ENCODE measurements at places on chromosomes 5 and 9. TPM values are rescaled to one million over a fixed set of nuclear protein-coding genes. Genes with fewer than 3 reads are reported as not detected.

GRCh38 chr9:92160786-92161185 is 45.6 kb upstream of the SPTLC1 start:
- H3K27ac ChIP-seq: no peak overlapping the region
- H3K36me3 ChIP-seq: no peaks in the 10 kb centered on the region
- no peaks in the 10 kb centered on the region for H3K27me3 ChIP-seq
- H3K4me3 ChIP-seq: no peak overlapping the region

DNA sequence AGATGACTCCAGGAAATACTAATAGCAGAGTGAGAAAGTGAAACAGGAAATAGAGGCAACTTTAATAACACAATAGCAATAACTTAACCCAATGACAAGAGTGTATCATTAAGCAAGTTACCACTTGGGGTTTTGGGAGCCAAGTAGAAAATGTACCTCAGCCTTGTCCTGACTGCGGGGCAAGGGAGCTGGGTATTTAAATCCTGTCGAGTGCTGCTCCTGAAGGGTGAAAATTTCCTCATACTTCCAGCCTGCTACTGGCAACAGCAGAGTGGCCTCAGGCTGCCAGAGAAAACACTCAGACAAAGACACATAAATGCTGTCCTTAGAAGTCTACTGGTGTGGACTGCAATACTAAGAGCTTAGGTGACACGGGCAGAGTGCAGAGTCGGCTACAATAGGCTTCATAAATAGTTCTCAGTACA is 112.5 kb upstream of the EMB start:
- H3K27ac ChIP-seq: no peak overlapping the region
- H3K27me3 ChIP-seq: no peaks in the 10 kb centered on the region
- peaks cover 6% of the 10 kb centered on the region for H3K4me1 ChIP-seq
- DNase-seq: no peak
- H3K36me3 ChIP-seq: no peaks in the 10 kb centered on the region

GRCh38 chr9:87113874-87114273 is 166.6 kb upstream of the GAS1 start:
- no peaks in the 10 kb centered on the region for H3K36me3 ChIP-seq
- no peaks in the 10 kb centered on the region for H3K27me3 ChIP-seq
- H3K4me3 ChIP-seq: no peak overlapping the region
- H3K4me1 ChIP-seq: no peaks in the 10 kb centered on the region

GRCh38 chr5:151239237-151239861 is 13.6 kb upstream of the GM2A start:
- peak; percentile 32 for DNase-seq
- H3K4me3 ChIP-seq: no peak overlapping the region
- no peaks in the 10 kb centered on the region for H3K36me3 ChIP-seq
- peak overlapping the region; percentile 70 for H3K27ac ChIP-seq
- no peaks in the 10 kb centered on the region for H3K27me3 ChIP-seq

EQTN gene
- total RNA-seq: not detected

Data from esophagus squamous epithelium (tissue), 5 donors.